ENCODE measurements at places on chromosomes 1 and 21. TPM values are rescaled to one million over a fixed set of nuclear protein-coding genes. Genes with fewer than 3 reads are reported as not detected.

The FALEC gene
- polyA plus RNA-seq, result 0.52 TPM

The ERICH3 gene
- 0.77 TPM for polyA plus RNA-seq

The KRTAP15-1 gene
- polyA plus RNA-seq, result not detected

The ASAP3 gene
- 34.2 TPM for polyA plus RNA-seq

The COP1 gene
- 50.9 TPM for polyA plus RNA-seq

The S100A12 gene
- 1.6 TPM for polyA plus RNA-seq

The OR2L13 gene
- not detected for polyA plus RNA-seq

The CELA2B gene
- 0.59 TPM for polyA plus RNA-seq

The HAPLN2 gene
- 0.64 TPM for polyA plus RNA-seq

The AIRE gene
- 0.44 TPM for polyA plus RNA-seq

The AZIN2 gene
- 10.8 TPM for polyA plus RNA-seq

The RGS8 gene
- polyA plus RNA-seq, result 0.07 TPM

The LYPD8 gene
- not detected for polyA plus RNA-seq

The GSTM2 gene
- polyA plus RNA-seq, result 277 TPM

The KRTAP7-1 gene
- not detected for polyA plus RNA-seq

The HLX gene
- 11.7 TPM for polyA plus RNA-seq

The C8B gene
- 0.08 TPM for polyA plus RNA-seq

The UBE2U gene
- polyA plus RNA-seq, result not detected

The EFNA3 gene
- polyA plus RNA-seq, result 8.8 TPM

The HSD3B2 gene
- 2.8 TPM for polyA plus RNA-seq

The GREM2 gene
- 1.0 TPM for polyA plus RNA-seq

The GBP4 gene
- polyA plus RNA-seq, result 7.7 TPM

The FLG2 gene
- polyA plus RNA-seq, result 0.27 TPM

The C1orf52 gene
- 39.7 TPM for polyA plus RNA-seq

All from renal pelvis (tissue), 12 donors.